ENCODE measurements at places on chromosomes 2 and 18.

- no peak for DNase-seq
These were observed 184.3 kb downstream of the RPIA start for GRCh38 chr2:88875736-88876135.

- DNase-seq: no peak
These were observed 33.7 kb upstream of the MRPL33 start for GRCh38 chr2:27737676-27738348.

GRCh38 chr2:226977775-226978190, 141.9 kb downstream of the RHBDD1 start:
- DNase-seq: no peak

DNA sequence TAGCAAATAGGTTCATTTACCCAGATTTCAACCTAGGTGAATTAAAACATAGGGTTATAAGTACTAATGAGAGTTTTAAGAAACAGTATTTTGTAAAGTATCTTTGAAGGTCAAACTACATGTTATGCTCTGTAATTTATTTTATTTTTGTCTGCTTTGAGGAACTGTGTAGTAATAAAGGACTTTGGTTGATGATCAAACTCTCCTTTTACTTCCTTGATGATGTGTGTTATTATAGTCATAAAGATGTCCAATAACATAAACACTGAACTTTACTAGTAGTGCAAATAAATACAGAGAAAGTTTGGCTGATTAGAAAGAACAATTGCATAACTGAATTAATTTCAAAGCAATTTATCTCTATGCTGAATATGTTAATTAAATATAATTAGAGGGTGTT, 6.3 kb downstream of the GULP1 start:
- DNase-seq: no peak

DNA sequence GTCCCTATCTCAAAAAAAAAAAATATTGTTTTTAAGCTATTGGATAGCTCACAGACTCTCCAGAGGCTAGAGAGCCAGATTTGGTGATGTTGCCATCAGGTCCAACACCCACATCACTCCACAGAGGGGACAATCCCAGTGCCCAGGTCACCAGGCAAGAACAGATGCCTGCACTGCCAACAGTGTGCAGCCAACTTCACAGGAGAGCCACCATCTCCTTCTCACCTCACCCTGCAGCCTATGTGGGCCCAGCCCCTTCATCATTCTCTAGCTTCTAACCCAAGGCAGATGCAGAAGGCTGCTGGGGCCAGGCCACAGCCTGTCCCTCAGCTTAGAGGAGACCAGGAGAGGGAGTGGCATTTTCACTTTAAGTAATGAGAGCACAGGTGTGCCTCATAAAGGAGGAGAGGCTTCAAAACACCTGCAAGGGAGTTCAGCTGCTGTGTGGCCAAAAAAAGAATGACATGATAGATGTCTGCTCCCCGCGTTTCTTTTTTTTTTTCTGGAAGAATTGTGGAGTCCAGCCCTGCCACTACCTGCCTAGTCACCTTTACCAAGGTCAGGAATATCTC, 98.0 kb upstream of the ZSWIM2 start:
- DNase-seq: no peak

DNA sequence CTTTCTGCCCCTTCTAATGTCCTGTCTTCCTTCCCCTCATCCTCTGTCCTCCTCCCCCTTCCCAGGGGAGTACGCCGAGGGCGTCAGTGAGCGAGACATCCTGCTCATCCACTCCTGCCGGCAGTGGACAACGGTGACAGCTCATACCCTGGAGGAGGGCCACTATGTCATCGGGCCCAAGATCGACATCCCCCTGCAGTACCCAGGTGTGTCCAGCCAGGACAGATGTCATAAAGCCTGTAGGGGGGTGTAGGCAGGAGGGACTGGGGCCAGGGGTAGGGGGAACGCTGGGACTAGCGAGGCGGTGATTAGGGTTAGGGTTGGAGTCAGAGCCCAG, 3.4 kb downstream of the GAREM2 start:
- no peak for DNase-seq

DNA sequence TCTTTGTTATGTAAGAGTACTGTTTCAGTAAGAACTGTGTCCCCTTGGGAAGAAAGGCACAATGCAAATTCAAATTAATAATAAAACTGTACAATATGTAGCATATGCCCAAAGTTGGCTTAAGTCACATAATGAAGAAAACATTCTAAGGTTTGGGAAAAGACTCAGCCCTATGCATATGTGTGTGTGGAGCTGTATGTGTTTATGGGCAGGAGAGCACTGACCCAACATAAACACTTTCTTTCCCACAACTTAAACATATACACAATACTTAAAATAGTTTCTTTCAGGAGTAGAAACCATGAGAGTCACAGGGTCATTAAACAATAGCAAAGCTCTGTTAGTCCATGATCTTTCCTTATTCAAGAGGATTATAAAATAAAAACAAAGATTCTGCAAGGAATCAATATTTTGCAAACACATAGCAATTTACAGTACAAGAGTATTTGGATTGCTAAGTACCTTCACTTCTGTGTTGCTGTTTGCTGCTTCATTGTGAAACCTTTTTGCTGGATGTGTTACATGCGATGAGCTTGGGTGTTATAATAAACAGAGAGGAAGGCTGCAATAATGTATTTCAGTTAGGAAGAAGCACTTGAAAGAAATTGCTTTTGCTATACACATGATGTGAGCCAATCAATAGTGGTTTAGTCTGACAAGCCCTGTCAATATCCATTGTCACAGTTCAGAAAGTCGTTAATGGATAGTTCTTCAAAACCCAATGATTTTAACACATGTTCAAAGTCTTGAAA, 347.3 kb downstream of the ARHGAP15 start:
- no peak for DNase-seq

DNA sequence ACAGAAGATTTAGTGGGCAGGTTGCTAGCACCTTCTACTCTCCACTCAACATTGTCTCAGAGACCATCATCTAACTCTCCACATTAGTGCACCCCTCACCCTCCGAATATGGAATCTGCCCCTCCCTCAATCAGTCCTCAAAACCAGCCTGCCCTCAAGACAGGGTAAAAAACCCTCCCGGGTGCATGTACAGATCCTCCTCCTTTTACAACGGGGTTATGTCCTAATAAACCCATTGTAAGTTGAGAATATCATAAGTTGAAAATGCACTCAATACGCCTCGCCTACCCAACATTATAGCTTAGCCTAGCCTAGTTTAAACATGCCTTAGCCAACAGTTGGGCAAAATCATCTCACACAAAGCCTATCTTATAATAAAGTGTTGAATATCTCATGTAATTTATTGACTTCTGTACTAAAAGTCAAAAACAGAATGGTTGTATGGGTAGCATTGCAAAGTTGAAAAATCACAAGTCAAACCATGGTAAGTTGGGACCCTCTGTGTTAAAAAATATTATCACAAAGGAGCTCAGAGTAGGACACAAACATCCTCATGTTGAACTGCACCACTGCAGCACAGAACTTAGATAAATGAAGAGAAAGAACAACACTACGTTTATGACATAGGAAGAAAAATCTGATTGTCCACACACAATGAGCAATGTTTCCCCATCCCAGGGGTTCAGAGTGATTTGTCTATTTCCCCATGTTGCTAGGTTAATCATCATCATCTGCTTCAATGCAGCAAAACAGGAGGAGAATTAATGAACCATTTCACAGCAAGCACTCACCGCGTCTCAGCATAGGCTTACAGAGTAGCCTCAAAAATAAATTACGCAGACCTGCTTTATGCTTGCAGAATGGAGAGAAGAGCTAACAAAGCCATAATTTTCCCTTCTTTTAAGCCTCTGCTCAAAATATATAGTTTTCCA, 184.1 kb upstream of the ARL4C start:
- no peak for DNase-seq

DNA sequence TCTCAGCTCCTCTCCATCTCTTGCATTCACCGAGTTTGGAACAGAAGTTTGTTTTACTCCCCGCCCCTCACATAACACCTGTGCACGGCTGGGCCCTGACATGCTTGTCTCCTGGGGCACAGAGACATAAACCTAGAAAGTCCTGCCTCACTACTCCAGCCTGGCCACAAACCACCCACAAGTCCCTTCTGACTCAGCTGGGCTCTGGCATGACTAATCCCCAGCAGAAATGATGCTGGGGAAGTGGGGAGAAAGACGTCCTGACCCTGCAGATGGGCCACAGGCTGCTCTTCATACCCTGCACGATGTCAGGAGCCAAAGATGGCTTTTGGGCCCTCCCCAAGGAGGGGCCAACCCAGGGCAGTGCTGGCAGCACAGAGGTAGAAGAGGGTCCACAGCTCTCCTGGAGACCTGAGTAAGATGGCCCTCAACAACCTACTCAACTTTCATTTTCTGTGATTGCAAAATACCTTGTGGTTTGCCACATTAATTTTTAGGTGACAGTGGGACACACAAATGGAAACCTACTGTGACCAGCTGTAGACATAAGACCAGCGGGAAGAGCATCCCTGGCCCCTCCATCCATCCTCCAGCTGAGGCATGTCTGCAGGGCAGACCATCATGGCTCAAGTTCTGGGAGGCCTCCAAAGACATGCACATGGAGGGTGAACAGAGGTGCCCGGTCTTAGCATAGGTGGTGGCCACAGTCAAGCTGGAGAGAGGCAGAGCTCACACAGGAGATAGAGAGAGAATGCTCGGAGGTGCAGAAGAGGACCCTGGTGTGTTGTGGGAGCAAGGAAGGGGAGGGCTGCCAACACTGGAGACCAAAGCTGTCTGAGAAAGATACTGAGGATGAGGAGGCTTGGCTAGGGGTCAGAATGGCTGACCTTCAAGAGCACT, 40.0 kb downstream of the DNMT3A start:
- DNase-seq: no peak

GRCh38 chr2:28346587-28346986, 46.1 kb upstream of the FOSL2 start:
- DNase-seq: no peak

DNA sequence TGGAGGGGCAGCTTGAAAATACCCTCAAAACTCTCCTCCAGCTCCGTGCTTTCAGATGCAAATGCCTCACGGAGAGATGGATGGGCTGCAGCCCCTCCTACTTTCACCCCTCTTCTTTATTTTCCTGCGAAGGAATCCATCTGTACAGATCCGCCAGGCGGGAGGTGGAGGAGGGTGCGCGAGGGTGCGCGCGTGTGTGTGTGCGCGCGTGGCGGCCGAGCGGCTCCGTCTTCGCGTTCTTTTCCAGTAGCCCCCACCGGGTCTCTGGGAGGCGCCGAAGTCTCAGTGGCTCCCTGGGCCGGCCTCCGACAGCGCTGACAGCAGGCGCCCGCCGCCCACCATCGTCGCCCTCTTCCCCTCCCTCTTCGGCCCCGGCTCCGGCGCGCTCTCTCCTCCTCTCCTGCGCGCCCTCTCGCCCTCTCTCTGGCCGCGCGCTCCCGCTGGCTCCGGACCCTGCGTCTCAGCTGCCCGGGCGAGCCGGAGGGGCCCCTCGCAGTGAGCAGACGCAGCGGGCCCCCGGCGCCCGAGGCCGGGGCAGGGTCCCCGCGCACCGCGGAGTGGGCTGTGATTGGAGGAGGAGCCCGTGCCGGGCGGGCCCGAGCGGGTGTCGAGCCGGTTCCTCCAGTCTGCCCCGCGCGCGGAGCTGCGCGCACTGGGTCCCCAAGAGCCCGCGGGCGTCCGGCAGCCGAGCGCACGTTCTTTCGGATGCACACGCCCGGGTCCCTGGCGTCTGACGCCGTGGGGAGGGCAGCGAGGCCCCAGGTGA, at the start of gene CDH7:
Gene CDH7 (plus strand): TSS at position 624 of the 766 bp plus-strand sequence. CDS start 11,831 bp downstream, outside the sequence.
- no peak for DNase-seq

- DNase-seq: no peak
These were observed 34.1 kb downstream of the CDC42EP3 start for GRCh38 chr2:37637190-37637860.

- no peak for DNase-seq
These were observed 71.7 kb downstream of the EIPR1 start for GRCh38 chr2:3305952-3306351.

GRCh38 chr2:96608469-96609455, 29.4 kb downstream of the KANSL3 start:
- DNase-seq: no peak

DNA sequence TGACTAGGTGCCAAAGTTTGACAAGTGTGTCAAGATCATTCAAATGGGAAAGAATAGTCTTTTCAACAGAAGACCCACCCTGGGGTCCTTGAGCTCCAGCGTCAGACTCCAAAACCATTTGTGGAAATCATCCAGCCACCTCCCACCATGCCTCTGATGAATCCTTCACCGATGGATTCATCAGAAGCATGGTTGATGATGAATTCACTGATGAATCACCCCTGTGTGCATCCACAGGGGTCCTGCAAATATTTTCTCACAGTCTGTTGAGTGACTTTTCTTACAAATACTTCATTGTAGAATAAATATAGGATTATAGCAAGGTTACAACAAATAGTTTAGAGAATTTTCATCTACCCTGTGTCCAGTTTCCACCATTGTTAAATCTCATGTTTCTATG, 4.3 kb downstream of the UGT1A9 start:
- no peak for DNase-seq

DNA sequence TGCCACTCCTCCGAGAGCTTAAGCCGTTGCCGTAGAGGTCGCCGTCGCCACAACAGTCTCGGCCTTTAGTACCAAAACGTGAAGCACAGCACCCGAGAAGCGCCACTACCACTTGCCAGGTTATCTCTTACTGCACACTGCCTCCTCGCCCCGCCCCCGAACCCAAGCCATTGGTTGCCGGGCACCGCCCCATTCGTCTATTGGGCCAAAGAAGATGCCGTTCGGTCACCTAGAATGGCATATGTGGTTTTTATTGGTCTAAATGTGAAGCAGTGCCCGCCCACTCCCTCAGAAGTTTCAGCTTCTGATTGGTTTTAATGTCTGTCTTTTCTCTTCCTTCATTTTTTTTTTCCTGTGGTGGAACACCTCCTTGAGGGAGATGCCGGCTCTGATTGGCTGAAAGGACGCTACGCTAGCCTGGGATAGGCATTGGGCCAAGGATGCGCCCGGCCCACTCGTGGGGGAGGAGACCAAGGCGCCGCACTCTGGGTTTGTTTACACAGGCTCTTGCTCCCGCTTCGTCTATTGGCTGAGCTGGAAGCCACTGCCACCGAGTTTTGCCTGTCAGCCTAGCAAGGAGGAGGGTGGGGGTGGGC, at the start of gene PAIP2B:
Gene PAIP2B (minus strand): TSS at position 139 of the 596 bp plus-strand sequence. CDS start 24,514 bp downstream, outside the sequence.
- peak; percentile 94 for DNase-seq

- no peak for DNase-seq
These were observed 11.5 kb downstream of the ARPC2 start for GRCh38 chr2:218228366-218229090.

GRCh38 chr2:212536817-212537725, 1.5 kb downstream of the ERBB4 start:
- no peak for DNase-seq

DNA sequence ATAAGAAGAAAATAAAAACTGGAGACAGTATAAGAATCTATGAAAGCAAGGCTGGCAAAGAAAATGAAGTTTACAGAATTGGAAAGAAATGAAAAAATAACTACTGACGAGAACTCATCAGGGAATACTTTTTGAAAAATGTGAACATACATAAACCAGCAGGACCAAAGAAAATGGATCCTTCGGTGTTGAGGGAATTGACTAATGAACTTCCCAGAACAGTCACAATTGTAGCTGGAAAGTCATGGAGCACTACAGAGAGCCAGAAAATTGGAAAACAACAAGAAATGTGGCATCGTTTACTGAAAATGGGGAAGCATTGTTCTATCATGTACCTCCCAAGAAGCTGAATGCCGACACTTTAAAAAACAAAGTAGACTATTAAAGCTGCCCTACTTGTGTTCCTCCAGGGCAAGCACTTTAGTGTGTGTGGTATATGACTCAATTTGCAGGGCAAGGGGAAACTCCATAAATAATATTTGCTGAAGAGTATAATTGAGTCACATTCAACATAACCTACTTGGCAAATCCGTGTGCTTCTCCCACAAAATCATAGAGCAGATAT, 1221.6 kb upstream of the NRXN1 start:
- DNase-seq: no peak
